ENCODE measurements at places on chromosomes 5 and 9.

DNA sequence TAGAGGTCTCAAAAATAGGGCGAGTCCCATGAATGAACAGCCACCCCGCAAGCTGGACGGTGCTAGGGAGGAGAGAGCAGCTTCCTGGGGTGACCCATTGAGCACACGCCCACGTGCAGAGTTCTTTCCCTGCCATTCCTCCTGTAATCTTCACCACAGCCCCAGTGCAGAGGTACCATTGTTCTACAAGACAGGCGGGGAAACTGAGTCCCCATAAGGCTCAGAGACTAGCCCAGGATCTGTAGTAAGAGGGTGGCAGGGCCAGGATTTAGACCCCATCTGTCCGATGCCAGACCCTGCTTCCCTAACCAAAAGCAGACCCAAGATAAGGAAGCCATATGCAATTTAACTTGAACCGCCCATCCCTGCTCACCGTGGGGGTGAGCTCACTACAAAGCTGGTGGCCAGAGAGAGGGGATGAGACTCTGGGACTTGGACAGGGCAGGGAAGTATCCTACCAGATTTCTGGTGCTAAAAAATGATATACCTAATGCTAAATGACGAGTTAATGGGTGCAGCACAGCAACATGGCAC, 36.7 kb upstream of the ORM1 start:
- no peak for DNase-seq

DNA sequence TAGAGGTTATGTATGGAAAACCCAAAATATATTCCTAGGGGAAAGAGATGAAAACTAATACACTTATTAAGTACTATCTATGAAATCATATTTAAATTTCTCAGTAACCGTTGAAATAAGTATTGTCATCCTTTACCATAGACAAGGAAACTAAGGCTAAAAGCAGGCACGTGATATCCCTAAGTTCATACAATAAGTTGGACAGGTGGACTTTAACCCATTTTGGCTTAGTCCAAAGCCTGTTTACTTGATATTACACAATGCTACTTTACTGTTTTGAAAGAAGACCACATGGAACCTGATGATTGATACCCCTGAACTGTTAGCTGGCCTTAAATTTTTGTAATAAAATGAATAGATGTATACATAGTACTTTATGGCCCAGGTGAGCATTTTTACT, 3.5 kb downstream of the NFX1 start:
- DNase-seq = no peak

- DNase-seq = no peak
Observed at GRCh38 chr9:4305065-4305985, 5.5 kb upstream of the GLIS3 start.

- DNase-seq = no peak
Observed at GRCh38 chr5:93930098-93930497, 188.7 kb upstream of the POU5F2 start.

GRCh38 chr5:98846520-98846919, 73.1 kb downstream of the RGMB start:
- DNase-seq = no peak

DNA sequence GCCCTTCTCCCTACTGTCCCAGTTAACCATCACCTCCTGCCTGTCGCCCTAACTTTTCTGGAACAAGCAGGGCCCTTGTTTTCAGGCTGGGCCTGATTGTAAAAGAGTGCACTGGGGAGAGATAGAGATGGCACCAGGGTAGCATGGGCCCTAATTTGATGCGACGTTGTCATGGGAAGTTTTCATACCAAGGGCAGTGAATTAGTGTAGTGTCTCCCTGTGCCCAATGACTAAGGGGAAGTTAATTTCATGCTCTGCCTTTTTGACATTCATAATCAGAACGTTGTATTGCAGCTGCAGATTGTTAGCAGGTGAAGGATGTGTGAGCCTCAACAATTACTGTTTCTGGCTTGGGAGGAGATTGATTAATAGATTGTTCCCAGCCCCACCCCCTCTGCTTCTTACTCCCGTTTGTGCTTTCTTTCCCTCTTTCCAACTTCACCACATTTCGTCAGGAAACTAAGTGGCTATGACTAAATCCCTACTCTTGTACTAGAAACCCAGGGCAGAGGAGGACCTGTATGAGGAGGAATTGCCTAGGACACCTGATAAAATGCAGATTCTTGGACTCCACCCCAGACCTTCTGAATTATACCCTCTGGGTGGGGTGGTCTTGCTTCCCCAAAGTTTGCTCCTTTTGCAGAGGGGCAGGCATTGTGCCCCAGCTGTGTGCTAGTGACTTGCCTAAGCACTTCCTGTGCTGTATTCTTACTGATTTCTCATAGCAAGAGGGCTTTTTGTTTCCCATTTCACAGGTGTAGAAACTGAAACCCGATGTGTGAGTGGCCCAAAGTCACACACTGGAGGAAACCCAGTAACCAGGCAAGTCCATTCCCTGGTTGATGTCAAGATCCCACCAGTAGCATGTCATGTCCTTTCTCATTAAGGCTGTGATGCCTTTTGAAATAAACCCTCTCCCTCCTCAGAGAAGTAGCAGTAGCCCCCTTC, 56.3 kb downstream of the DAB2IP start:
- peak; percentile 4 for DNase-seq

GRCh38 chr9:103804077-103804735, 289.9 kb upstream of the SMC2 start:
- no peak for DNase-seq

DNA sequence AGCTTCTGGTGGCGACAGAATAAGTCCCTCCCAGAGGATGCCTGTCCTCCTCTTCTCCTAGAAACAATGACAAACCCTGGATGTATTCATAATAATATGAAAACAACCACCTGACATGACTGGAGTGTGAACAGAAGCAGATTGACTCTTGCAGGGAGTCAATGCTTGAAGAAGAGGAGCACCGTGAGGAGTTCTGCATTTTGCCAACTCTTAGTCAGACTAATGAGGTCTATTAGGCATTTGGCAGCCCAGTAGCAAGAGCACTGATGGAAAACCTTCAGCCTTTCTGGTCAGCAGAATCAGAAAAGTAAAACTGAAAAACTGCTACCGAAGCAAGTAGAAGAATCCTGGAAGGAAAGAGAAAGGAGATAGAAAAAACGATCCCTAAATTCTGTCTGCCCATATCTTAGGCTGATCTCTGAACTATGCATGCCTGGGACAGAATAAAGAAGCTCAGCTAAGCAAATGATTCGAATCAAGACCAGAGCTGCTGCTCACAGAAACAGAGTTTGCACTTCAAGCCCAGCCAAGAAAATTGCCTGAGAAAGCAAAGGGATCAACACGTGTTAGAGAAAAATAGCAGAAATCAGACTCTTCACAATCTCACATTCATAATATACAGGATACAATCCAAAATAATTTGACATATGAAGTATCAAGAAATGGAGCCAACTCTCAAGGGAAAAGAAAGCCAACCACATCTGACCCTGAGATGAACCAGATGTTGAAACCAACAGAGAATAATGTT, 69.5 kb upstream of the OSMR start:
- no peak for DNase-seq

- DNase-seq = no peak
Observed at GRCh38 chr5:169011451-169011850, 289.5 kb downstream of the SLIT3 start.

GRCh38 chr9:110919609-110920008, 118.7 kb downstream of the LPAR1 start:
- DNase-seq = no peak

- no peak for DNase-seq
Observed at GRCh38 chr9:130030651-130031127, 12.3 kb downstream of the FNBP1 start.

DNA sequence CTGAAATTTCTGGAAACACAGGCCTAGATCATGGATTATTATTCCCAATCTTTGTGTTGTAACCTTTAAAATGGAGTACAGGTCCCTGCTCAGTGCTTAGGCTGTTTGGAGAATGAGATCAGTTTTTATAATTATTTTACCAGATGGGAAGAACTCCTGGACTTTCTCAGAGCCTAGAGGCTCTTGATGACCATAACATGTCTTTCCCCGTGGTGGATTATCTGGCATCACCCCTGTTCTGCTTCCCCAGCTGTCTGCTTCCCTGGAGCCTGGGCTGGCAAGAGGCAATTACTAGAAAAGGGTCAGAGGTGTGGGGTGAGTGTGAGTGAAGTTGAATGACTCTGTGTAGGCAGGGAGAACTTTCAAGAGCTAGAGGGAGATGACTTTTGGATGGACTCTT, 143.0 kb downstream of the CARTPT start:
- DNase-seq = no peak

- no peak for DNase-seq
Observed at GRCh38 chr5:77010243-77010642, 20.0 kb upstream of the AGGF1 start.

- no peak for DNase-seq
Observed at GRCh38 chr9:7340451-7340850, 459.1 kb downstream of the DMAC1 start.

GRCh38 chr5:72559866-72560766, 52.9 kb upstream of the ZNF366 start:
- DNase-seq = no peak

- DNase-seq = no peak
Observed at GRCh38 chr5:31663519-31663918, 24.6 kb downstream of the PDZD2 start.

DNA sequence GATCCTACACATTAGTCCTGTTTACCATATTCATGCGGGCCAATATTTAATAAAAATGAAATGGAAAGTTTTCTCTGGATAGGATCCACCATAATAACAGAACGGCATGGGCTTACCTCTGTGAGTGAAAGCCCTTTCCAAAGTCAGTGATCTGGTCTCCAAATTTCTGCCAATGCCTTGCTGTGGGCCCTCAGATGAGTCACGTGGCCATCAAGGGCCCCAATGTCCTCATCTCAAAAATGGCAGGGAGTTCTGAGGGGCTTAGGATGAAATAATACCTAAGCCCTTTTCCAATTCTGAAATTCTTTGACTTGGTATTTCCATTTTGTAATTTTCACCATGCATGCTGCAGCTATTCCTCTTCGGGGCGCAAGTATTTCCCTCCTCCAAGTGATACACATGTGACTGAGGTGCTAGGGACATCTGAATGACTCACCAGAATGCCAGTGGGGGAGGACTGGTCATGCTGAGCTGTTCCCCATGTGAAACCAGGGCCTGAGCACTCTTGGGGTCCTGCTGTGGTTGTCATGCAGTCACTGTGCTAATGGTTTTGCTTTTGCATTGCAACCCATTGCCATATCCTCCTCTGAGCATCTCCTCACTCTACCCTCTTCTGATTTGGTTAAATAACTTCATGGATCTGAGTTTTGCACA, 35.0 kb downstream of the ITK start:
- DNase-seq = no peak

DNA sequence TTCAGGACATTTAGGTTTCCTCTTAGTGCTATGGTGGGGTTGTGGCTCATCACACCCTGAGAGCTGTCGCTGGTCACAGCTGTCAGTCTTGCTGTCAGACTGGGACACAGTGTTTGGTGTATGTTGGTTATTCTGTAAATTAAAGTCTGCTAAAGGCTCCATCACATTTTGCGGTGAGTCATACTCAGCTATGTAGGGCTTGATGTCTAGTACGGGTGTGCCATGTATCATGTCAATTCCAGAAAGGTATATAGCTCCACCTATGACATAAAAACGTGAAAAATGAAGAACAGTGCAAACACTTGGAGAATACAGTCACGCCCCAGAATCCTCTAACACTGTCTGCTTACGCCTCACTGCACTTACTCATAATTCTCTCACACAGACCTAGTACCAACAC, 11.9 kb downstream of the TRMO start:
- DNase-seq = no peak

DNA sequence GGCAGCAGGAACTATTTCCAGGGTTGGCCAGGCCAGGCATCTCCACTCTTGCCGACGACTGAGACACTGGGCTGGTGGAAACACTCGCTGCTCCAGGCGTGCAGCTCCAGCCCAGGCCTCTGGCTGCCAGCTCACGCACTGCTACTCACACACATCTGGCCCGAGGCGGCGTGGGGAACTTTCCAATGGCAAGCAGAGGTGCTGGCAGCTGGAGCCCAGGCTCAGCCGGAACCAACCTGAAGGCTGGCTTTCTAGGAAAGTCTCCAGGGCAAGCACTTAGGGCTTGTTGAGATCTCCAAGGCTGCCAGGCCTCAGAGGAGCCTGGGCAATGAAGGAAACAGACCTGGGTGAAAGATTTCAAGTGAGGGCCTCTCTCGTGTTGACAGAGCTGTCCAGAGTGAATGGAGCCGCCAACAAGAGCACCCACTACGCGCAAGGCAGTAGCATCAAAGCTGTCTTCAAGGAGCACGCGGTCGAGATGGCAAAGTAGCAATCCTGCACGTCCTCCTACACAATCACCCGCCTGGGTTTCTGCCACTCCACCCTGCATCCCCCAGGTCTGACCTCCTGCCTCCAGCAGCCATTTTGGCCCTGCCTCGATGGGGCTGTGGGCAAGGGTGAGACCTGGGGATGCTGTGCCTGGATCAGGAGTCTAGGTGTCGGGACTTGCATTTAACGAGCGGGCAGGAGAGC, 14.4 kb downstream of the SH3PXD2B start:
- no peak for DNase-seq

- DNase-seq = no peak
Observed at GRCh38 chr9:742914-743589, 98.4 kb upstream of the DMRT1 start.

DNA sequence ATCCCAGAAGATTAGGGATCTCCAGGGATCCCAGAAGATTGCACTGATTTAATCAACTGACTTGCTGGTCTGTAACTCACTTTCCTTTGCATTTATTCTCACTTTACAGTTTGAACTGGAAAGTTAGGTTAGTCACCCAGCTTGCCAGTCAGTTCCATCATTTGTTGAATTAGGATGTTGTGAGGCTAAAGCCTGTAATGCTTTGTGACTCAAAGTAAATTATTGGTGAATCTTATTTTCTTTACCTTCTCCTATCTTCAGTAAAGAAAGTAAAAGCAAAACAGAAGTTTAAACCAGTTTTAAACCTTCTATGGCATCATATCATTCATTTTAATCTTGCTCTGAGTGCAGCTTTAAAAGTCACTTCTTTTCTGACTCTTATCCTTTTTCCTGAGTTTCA, 85.8 kb downstream of the SLC44A1 start:
- no peak for DNase-seq

GRCh38 chr5:77397686-77398292, 94.3 kb downstream of the WDR41 start:
- no peak for DNase-seq

- no peak for DNase-seq
Observed at GRCh38 chr5:129658801-129659200, 89.1 kb upstream of the MINAR2 start.

GRCh38 chr5:144947023-144947422, 776.4 kb downstream of the KCTD16 start:
- no peak for DNase-seq

- no peak for DNase-seq
Observed at GRCh38 chr9:114121227-114122135, 22.4 kb upstream of the KIF12 start.

- no peak for DNase-seq
Observed at GRCh38 chr9:74444369-74444768, 52.8 kb upstream of the RORB start.
